ENCODE measurements at places on chromosomes 4 and X.

DNA sequence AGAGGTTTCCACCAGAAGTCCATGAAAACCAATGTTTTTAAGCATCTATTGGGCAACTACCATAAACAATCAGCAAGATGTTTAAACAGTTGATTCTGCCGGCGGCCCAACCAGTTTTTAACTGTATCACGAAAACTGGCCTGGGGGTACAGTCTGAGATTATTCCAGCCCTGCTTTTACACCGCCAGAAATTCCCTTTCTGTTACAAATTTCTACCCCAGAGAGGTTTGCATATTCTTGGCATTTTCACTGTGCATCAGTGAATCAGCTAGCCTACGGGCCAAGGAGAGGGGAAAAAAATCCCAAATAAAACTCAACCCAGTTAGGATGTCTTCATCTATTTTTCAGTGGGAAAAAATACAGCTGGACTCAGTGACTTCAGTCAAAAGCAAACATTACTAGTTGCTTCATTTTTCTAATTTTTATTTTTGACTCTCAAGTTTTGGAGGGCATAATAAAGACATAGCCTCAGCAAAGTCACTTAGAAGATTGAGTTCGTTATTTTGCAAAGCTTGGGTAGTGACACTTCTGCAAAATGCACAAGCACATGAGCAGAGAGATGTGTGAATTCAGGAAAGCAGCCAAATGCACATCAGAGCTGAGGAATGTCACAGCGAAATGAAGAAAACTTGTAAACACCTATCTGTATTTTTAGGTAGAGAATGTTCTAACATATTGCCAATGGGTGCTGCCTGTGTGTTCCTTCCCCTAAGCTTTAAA, 167.8 kb upstream of the GK2 start:
- DNase-seq = no peak

DNA sequence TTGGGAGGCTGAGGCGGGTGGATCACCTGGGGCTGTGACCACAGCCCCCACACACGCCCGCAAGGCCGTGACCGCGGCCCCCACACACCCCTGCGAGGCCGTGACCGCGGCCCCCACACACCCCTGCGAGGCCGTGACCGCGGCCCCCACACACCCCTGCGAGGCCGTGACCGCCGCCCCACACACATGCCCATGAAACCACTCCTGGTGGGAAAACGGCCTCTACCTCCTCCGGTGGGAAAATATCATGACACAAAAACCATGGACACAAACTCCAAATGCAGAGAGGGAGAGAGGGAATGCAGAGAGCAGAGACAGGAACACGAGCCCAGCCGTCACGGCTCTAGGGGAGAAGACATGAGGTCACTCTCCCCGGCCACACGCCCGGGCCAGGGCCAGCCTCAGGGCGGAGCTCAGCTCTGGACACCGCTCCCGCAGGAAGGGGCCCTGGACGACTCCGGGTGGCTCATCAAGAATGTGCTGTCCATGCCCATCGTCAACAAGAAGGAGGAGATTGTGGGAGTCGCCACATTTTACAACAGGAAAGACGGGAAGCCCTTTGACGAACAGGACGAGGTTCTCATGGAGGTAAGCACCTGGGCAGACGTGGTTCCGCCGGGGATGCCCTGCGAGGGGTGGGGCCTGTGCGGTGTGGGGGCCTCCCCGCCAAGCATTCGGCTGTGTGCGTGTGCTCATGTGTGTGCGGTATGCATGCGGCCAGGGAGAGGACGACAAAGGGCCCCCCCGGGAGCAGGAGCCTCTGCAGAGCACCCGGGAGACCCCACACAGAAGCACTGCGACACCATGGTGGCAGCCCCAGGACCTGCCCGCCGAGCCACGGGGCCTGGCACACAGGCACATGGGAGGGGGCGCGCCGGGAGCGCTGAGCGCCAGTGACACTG, 17.4 kb downstream of the ATP5ME start:
- peak; percentile 19 for DNase-seq

GRCh38 chr4:109126856-109127255, 175.6 kb downstream of the COL25A1 start:
- peak; percentile 15 for DNase-seq

- DNase-seq = no peak
Measured at GRCh38 chrX:69228732-69229131, 63.5 kb upstream of the PJA1 start.

GRCh38 chrX:80207327-80207726, 192.8 kb downstream of the TBX22 start:
- DNase-seq = no peak

DNA sequence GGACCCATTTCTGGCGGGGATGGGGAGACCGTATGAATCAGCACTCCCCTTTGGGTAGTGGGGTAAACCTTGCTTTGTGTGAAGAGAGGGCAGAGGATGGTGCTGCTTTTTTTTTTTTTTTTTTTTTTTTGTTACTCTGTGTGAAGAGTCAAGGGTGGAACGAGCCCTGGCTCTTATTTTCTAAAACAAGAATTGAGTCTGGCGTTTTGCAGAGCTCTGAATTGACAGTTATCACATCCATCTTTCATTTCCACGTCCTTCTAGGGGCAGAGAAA, 1.2 kb downstream of the SLAIN2 start:
- no peak for DNase-seq

DNA sequence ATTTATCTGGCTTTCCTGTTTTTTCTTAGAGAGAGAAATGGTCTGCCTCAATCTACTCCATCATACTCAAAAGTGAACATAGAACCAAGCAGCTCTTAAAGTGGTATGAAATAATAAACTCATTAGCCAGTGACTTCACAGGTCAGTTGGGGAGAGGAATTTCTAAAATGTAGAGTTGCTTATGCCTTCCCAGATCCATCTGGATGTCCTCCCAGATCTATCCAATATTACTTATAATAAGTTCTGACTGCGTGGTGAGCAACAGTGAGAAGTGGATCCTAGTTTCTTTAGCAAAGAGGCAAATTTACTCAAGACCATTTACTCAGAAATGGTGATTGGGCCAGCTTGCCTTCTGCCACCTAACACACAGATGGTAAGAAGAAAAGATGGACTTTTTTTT, 748.0 kb downstream of the PCDH18 start:
- DNase-seq = no peak

- DNase-seq = no peak
Measured at GRCh38 chr4:97235521-97235920, 907.8 kb downstream of the STPG2 start.

GRCh38 chrX:7568130-7568529, 274.8 kb upstream of the VCX start:
- no peak for DNase-seq

DNA sequence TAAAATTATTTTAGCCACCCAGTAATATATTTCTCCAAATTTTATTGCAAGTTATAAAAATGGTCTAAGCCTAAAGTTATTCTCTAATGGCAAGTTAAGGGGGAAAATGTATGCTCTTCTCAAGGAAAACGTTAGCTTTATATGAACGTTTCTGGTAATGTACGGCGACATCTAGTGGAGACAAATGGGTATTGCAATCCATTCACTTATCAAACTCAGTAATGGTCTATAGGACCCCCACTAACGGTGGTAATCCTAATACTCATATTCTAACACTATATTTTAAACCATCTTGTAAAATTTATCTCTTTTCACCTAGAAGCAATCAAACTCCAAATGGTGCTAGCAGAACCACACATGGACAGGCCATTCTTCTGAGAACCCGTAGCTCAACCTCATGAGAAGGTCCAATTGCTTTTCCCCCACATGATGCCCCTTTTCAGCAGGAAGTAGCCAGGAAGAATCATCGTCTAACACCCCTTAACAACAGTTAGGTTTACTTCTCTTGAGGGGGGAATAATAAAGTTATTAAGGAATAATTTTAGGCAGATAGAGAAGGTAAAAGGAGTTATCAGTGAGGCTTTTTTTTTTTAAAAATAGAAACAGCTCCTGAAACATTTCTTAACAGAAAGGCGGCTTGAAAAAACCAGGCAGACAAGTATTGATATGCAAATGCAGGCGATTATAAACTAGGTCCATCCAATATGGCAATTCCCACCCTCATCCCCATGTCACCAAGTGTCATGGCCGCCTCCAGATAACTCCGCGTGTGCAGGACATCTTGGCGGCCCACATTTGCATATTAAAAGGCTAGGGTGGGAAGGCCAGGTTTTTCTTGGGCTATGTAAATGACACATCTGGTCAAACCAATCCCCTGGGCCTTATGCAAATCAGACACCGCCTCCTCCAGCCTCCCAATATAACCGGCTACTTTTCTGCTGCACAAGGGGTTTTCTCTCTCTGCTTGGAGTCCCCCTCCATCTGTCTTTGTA, 35.0 kb downstream of the NUDT11 start:
- peak; percentile 56 for DNase-seq

GRCh38 chr4:94744850-94745249, 12.9 kb upstream of the BMPR1B start:
- no peak for DNase-seq

- DNase-seq = peak; percentile 70
Measured at GRCh38 chr4:142840516-142841123, 5.5 kb downstream of the INPP4B start.

DNA sequence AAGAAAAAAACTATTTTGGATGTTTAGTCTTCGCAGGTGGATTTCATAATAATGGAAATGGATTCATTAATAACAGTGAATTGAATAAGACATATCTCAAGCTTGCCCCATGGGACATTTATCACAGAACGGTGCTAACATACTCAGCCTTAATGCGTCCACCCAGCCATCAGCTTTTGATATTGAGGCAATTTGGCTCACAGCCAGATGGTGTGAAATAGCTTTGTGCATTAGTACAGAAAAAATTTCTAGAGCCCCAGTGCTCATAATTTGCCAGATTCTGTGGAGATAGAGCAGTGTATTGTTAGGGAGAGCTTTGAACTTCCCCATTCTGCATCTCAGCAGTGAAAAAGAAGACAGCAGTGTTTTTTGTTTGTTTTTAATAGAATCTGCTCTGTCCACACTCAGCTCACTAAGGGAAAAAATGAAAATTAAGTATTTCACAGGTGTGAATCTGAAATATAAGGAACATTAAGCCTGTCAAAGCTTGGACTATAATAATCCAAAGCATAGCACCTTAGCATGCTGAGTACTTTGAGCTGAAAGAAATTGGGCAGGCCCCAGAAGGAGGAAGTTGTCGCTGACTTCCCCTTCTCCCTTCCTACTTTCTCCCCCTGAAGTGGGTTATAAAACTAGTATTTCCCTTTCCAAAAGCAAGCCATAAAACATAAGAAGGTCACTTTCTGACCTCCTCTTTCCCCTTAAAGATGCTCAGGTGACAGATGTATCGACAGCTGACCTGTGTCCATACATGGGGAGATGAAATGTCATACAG, 295.8 kb downstream of the MAGEB5 start:
- no peak for DNase-seq

- DNase-seq = no peak
Measured at GRCh38 chr4:119897260-119897659, 169.4 kb downstream of the MAD2L1 start.

DNA sequence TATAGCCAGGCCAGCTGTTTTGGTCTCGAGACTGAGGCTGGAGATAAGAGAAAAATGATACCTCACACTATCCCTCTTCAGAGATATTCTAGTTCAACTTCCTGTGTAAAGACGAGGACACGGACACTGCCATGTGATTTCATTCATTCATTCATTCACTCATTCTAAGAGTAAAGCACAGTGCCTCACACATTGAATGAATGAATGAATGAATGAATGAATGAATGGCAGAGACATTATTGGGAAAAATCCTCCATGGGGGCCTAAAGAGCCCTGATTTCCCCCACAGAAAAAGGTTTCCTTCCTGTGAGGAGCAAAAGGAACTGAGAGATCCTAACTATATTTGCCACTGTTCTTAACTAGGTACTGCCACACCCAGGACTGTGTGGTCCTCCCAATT, 183.4 kb upstream of the MAP3K15 start:
- DNase-seq = no peak

- DNase-seq = peak; percentile 60
Measured at GRCh38 chr4:67713529-67714247, 12.7 kb upstream of the UBA6 start.

DNA sequence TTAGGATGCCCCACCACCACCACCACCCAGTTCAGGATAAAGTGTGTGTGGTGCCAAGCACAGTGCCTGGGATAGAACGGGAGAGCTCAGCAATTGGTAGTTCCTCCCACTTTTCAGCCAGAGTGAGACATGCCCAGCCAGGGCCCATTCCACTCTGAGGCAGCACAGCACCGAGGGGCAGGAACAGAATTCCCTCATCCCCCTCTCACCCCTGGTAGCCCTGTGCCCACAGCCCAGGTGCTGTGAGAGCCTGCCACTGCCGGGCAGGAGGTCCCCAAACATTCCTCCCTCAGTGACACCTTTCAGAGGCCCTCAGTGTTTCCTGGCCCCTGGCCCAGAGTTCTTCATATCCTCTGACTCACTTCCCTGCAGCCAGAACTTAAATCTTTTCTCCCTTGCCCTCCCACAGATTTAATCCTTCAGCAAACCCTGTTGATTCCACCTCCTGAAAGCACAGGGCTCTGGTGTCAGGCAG, 8.1 kb downstream of the RIPPLY1 start:
- peak; percentile 75 for DNase-seq

DNA sequence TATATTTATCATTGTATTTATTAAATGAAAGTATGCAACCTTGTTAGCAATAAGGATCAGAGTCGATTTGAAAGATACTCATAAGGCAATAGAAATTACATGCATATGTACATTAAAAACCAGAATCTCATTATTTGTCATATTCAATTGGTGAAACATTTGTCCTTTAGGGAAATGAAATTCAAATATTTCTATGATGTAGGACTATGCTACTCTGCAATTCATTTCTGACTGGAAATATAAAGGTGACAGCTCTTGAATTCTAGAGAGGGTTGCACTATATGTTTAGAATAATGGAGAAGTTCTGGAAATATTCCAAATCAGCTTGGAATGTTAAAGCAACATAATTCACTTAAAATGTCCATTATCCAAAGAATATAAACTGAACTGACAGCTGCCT, 1519.8 kb downstream of the ARAP2 start:
- DNase-seq = no peak

Data from fibroblast of mammary gland (primary cell).